ENCODE measurements at places on chromosomes 3 and 15. TPM values are rescaled to one million over a fixed set of nuclear protein-coding genes. Genes with fewer than 3 reads are reported as not detected.

RIOX2 gene
- 24.2 TPM for total RNA-seq

KCTD6 gene
- 15.7 TPM for total RNA-seq

GOLGA8G gene
- not detected for total RNA-seq

TM2D3 gene
- total RNA-seq, result 35.5 TPM

FOXP1 gene
- total RNA-seq, result 181 TPM

- no peak for DNase-seq
- H3K4me3 ChIP-seq, result peak overlapping the region; percentile 97
- peaks cover 59% of the 10 kb centered on the region for H3K4me1 ChIP-seq
Measured at GRCh38 chr3:51966016-51966415, 1.2 kb downstream of the PCBP4 start.

- DNase-seq, result no peak
- no peaks in the 10 kb centered on the region for H3K36me3 ChIP-seq
- no peak overlapping the region for H3K27ac ChIP-seq
- H3K4me1 ChIP-seq, result no peaks in the 10 kb centered on the region
Measured at GRCh38 chr3:164608554-164609276, 469.6 kb downstream of the SI start.

GRCh38 chr3:31645256-31645655, 112.5 kb downstream of the STT3B start:
- DNase-seq, result no peak
- no peak overlapping the region for H3K27ac ChIP-seq
- H3K27me3 ChIP-seq, result no peaks in the 10 kb centered on the region

- H3K4me1 ChIP-seq, result peaks cover 55% of the 10 kb centered on the region
- DNase-seq, result peak; percentile 93
- no peaks in the 10 kb centered on the region for H3K36me3 ChIP-seq
Measured at GRCh38 chr3:188950832-188951489, 220.8 kb upstream of the TPRG1 start.

DNA sequence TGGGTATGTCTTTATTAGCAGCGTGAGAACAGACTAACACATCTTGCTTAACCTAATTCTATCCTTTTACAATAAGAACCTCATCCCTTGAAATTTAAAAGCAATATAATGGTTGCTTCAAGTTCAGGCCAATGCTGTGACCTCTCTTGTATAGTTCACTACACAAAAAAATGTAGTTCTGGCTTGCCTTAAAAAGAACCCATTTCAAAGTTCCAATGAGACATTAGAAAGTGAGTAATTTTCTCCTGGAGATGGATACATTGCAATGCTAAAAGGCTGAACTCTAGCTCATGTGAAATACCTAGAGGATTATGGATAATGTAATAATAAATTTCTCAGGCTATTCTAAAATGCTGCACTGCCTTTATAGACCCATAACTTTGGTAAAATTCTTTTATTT, 47.8 kb downstream of the ATP13A4 start:
- no peaks in the 10 kb centered on the region for H3K4me1 ChIP-seq
- H3K27me3 ChIP-seq, result no peaks in the 10 kb centered on the region
- DNase-seq, result no peak
- H3K27ac ChIP-seq, result no peak overlapping the region
- H3K36me3 ChIP-seq, result no peaks in the 10 kb centered on the region
- H3K4me3 ChIP-seq, result no peak overlapping the region

GRCh38 chr15:69074001-69074842, 59.7 kb downstream of the NOX5 start:
- DNase-seq, result no peak
- no peak overlapping the region for H3K27ac ChIP-seq
- H3K4me3 ChIP-seq, result peak overlapping the region; percentile 63

DNA sequence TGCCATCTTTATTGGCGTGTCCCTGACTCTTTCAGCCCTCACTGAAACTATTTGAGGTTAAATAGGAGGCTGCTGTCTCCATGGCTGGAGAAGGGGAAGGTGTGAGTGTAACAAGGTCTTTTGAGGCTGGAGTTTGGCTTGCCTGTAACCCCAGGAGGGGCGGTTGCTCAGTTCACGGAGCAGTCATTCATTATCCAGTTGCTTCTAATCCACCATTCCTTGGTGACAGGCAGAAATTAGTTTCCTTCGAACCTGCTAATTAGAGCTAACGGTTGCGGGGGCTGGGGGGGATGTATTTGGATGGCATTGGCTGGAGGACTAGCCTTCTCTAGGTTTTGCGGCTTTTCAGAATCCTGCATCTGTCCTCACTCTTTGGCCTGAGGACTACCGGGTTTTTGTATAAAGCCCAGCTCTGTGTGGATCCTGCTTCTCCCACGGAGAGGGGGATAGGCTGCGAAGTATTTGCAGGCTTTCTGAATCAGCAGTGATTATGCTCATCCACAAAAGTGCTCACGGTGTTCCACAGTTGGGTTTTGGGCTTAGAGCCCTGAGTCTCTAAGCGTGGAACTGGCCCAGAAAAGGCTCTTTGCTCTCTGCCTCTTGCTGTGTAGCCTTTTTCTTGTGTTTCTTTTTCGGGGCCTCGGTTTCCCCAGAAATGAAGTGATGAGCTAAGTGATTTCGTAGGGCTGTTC, 18.6 kb downstream of the FGD5 start:
- no peaks in the 10 kb centered on the region for H3K36me3 ChIP-seq
- no peaks in the 10 kb centered on the region for H3K27me3 ChIP-seq
- peaks cover 56% of the 10 kb centered on the region for H3K4me1 ChIP-seq
- peak overlapping the region; percentile 43 for H3K27ac ChIP-seq
- no peak overlapping the region for H3K4me3 ChIP-seq

- no peaks in the 10 kb centered on the region for H3K36me3 ChIP-seq
- peak; percentile 83 for DNase-seq
- no peaks in the 10 kb centered on the region for H3K27me3 ChIP-seq
- no peak overlapping the region for H3K4me3 ChIP-seq
- no peaks in the 10 kb centered on the region for H3K4me1 ChIP-seq
- H3K27ac ChIP-seq, result no peak overlapping the region
Measured at GRCh38 chr15:77037388-77038209, 33.3 kb downstream of the TSPAN3 start.

- H3K27me3 ChIP-seq, result no peaks in the 10 kb centered on the region
- peak overlapping the region; percentile 64 for H3K4me3 ChIP-seq
- H3K4me1 ChIP-seq, result peaks cover 40% of the 10 kb centered on the region
- no peak for DNase-seq
Measured at GRCh38 chr3:186108106-186108940, 566 bp downstream of the ETV5 start.

DNA sequence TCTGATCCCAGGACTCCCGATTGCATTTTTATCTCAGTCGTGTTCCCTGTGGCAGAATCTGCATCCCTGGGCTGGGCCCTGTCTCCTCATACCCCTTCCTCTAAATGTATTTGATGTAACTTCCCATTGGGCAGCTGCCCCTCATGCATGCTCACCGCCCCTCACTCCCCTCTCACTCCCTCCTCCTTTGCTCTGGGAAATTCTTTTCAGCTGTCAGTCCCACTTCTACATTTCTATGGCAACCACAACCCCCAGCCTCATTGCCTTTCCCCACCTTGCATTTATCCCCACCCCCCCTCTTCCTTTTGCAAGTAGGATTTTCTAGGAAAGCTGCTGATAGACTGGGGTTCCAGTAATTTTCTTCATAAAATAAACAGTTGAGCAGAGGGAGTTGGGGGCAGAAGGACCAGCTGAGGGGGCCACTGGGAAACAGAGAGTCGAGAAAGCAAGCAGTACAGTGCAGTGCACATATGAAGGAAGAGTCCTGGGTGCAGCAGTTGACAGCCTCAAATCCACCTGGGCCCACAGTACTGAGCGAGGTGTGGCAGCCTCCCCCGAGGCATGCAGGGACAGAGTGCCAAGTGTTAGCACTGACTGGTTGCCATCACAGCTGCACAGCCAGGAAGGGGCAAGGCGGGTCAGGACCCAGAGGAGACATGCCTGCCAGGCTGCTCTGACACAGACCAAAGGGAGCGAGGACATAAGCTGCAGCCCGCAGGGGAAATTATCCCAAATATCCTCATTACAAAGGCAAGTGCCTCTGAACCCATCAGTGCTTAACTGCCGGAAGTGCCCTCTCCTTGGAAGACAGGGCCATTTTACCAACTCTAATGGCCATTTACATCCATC, 476.3 kb downstream of the EPHB1 start:
- no peak overlapping the region for H3K4me3 ChIP-seq
- DNase-seq, result no peak
- no peaks in the 10 kb centered on the region for H3K4me1 ChIP-seq
- H3K36me3 ChIP-seq, result no peaks in the 10 kb centered on the region

DNA sequence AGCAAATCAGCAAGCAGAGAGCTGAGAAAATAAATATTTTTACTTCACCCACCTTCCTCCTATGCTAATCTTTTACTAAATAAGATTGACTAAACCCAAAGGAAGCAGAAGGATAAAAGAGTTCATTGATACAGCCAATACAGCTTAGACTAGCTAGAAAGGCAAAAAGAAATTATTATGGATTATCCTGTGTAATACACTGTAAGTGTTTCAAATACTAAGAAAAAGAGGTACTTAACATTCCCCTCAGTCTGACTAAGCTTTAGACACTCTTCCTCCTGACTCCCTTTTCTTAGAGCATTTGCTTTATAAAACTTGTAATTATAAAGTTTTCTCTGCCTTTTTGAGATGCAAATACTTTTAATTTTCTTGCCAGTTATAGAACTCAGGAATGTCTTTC, 848.9 kb upstream of the CADM2 start:
- H3K27me3 ChIP-seq, result no peaks in the 10 kb centered on the region
- H3K36me3 ChIP-seq, result no peaks in the 10 kb centered on the region
- H3K27ac ChIP-seq, result no peak overlapping the region

DNA sequence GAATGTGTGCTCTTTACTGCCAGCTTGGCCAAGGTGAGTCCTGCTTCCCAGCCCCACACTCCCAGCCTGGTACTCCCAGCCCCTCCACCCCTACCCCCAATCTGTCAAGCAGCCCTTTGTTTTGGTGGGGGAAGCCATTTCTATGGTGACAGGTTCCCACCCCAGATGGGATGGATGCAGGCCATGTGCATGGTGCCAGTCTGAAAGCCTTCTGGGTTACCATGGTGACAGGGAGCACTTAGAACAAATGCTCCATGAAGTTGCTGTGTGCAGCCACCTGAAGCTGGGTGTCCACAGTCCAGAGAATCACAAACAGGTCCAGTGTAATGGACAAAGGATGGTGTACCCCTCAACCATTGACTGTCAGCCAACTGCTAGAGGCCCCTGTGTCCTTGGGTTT, 19.1 kb upstream of the VILL start:
- H3K36me3 ChIP-seq, result peaks cover 31% of the 10 kb centered on the region
- peaks cover 21% of the 10 kb centered on the region for H3K4me1 ChIP-seq
- no peak overlapping the region for H3K27ac ChIP-seq
- H3K27me3 ChIP-seq, result no peaks in the 10 kb centered on the region
- no peak for DNase-seq
